NCI-H2081 treated with DMSO at 0.1 percent for 48 hours (cell line): ENCODE measurements at places on chromosomes 1 and 21.

DNA sequence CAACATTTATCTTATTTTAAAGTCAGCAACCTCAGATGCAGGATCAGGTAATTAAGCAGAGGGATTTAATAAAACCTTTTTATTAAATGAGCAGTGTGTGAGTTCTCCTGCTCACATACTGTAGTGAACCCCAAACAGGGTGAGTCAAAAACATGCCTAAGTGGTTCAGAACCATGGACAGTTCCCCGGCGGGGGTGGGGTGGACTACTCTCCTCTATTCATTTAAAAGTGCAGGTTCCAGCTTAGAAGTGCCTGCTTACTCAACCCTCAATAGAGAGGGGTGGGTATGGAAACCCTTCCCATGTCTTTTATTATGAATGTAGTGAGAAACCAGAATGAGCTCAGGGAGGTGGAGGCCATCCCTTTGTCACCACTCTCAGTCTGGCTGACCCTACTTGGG is 397.9 kb downstream of the HHAT start:
- DNase-seq, result no peak

DNA sequence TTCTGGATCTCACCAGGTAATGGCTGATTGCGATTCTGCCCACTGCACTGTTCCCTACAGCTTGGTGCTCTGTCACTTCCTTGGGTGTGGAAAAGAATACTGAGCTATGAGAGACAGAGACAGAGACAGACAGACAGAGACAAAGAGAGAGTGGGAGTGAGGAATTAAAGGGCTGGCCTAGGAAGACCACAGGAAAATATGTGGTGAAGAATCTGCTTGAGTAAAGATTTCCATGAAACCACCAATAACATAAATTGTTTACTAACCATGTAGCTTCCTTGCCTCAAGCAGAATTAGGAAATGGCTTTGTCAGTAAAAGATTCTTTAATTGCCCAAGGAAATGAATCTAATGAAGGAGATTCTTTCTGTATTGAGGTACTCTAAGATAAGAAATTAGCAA is 54.4 kb downstream of the MPZL1 start:
- no peak for DNase-seq

- no peak for DNase-seq
Measured at GRCh38 chr1:62712336-62713243, 24.4 kb upstream of the DOCK7 start.

DNA sequence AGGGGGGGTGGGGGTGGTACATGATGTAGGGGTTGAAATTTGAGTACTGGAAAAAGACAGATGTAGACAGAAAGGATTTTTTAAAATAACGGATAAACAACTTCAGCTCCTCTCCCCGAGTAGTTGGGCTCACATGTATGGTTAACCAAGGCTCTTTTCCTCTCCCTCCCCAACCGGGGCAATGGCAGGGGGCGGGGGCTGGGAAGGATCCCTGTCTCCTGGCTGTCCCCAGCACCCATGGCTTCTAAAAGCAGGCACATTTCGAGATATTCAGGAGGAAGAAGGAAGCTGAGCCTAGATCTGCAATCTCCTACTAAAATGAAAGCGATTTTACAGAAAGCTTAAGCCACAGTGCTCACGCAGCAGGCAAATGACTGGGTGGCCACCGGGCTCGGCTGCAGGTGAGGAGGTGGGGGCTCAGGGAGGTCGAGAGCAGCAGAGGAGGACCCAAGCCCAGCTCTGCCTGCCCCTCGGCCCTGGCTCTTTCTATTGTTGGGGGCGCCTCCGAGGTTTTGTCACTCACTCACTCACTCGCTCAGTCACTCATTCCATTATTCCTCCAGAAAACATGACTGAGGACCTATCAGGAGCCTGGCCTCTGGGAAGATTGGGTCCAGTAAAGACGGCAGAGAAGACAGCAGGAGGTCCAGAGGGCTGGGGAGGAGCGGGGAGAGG is 573.3 kb downstream of the PTPRU start:
- no peak for DNase-seq

GRCh38 chr21:42452401-42453223 is 43.4 kb downstream of the RSPH1 start:
- no peak for DNase-seq

DNA sequence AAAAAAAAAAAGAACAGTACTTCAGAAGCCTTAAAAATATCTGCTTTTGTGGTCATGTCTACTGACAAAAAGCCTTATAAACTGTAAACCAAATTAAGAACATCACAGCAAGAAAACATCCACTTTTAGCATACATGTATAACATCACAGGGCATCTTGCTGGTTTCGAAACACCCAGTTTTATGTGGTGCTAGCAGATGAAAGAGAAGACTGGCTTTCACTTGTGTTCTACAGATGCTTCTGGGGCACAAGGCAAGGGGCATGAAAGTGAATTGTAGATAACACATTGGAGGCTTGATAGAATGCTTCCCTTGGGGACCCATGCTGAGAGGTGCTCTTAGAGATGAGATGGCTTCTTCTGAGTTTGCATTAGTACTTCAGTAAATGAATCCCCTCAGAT is 543.7 kb upstream of the PKN2 start:
- no peak for DNase-seq

DNA sequence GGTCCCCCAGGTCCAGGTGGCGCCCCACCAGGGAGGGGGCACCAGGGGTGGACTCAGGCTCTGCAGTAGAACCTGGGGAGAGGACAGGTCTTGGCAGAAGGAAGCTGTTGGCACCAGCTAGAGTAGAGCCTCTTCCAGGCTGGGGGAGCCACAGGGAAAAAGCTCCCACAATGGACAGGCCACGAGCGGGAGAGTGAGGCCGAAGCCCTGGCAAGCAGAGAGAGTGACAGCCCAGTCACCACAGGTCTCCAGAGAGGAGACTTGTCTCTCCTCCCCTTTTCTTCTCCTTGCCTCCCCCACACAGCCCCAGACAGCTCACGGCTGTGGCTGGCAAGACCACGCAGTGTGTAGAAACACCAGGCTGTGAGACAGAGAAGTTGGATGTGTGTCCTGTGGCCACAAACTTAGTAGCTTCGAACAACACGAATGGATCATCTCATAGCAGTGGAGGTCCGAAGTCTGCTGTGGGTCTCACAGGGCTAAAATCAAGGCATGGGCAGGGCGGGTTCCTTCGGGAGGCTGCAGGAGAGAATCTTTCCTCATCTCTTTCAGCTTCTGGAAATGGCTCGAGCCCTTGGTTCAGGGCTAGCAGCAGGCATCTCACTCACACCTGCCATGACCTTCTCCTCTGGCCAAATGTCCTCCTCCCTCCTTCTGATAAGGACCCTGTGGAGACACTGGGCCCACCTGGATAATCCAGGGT is 3.3 kb downstream of the KRTAP12-4 start:
- DNase-seq, result no peak

GRCh38 chr21:40200946-40201345 is 333.7 kb downstream of the PCP4 start:
- no peak for DNase-seq

- no peak for DNase-seq
Measured at GRCh38 chr1:18716785-18717678, 86.4 kb downstream of the PAX7 start.

DNA sequence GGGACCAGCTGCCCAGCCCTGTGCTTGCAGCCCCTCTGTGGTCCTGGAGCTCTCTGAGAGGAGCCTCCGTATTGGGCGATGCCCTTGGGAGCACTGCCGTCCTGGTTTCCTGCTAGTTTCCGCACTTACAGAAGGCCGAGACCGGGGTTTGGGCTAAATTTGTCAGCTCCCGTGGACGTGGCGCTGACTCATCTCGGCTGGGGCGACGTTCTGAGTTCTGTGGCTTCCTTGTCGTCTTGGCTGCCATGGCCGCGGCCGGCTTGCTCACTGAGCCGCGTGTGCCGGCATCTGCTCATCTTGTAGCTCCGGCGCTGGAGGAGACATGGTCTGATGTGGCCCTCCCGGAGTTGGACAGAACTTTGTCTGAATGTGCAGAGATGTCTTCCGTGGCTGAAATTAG is 64.9 kb downstream of the PCNT start:
- no peak for DNase-seq

DNA sequence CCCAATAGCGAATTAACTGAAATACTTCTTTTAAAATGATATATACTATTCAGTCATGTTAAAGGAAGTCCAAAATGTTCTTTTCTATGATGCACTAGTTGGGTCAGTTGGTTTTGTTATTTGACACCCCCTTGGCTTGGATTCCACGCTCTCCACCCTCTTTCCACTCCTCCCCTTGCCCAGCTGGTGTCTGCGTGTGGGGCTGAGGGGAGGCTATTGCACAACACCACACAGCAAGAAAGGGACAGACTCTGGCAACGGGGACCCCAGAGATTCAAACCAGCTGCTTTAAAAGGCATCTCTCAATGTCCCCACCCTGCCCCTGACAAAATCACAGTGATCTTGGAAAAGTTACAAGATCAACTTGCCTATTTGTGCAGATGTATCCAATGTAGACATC is 394.3 kb downstream of the TGFB2 start:
- no peak for DNase-seq
